ENCODE measurements at places on chromosomes 6 and 20. TPM values are rescaled to one million over a fixed set of nuclear protein-coding genes. Genes with fewer than 3 reads are reported as not detected.

Gene ATP9A
- 5.4 TPM for total RNA-seq

Gene MYB
- 5.1 TPM for total RNA-seq

- no peak for DNase-seq
Measured at GRCh38 chr20:31720486-31721407, 1.9 kb downstream of the BCL2L1 start.

DNA sequence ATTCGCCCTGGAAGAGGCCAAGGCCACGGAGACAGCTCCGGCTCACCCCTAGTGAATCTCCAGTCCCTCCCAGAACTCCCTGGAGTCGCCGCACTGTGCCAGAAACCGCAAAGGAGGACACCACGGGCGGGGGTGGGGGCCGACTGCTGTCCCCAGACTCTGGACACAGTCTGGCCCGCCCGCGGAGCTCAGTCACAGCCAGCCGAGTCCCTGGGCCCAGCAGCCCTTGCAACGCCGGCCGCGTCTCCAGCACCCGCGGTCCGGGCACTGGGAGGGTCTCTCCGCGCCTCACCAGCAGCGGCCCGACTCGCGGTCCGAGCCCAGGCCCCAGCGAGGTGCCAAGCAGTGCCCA lies 518 bp downstream of the PEX6 start:
- peak; percentile 40 for DNase-seq

DNA sequence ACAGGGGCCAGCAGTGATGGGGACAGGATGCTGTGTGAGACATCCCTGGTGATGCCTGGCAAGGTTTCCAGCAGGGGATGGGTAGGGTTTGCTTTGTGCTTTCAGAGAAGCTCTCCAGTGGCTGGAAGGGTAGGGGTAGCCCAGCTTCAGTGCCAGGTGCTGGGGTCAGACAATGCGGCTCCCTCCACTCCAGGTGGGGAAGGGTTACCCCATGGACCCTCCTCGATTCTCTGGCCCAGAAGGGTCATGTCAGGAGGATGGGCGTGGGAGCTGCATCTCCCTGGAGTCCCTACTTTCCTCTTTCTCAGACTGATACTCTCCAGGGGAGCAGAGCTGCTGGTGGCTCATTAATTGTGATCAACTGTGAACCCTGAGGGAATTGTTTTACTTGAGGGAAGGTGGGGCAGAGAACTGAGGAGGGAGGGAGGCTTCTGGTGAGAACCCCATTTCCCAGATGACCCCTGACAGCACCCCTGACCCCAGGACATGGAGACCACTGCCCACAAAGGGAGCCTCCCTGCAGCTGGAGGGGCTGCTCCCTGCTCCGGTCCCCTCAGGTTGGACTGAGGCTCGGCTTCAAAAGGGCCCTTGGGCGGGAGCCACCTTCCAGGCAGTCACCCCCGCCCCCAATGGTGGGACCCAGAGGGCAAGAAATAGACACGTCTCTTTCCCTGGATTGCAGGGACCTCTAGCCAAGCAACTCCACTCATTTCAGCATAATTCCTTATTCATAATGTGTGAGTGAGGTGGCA lies 100.9 kb upstream of the BHLHE23 start:
- DNase-seq = no peak
